Right atrium auricular region (tissue), 2 donors: ENCODE measurements at places on chromosomes 11 and 22.

DNA sequence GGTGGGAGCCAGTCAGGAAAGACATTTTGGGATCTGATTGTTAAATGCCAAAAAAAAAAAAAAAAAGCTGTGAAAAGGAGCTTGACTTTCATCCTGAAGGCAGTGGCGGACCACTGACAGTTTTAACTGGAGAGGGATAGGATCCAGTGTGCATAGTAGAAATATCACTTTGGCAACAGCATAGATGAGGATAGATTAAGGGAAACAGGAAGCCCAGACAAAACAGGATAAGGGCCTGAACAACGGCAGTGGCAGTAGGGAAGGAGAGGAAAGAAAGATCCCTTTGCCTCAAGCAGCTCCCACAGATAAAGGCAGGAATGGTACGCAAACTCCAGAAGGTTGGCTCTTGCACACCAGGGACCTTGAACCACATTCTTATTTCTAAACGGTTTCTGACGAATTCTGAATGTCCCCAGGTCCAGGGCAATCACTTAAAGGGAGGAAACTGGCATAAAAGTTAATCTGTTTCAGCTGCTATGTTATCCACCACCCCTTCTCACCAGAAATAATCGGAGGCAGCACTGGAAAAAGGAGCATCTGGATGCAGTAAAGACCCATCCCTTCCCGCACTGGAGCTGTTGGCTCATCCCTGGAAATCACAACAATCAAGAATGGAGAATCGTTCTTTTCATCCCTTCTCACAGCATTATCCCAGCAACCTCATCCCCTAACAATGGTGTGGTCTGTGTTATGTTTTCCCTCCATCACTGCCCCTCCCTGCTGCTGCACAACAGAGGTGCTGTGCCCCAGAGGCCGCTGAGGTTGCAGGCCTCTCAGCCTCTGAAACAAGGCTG is 99.1 kb downstream of the GAB2 start:
- no peak for DNase-seq

DNA sequence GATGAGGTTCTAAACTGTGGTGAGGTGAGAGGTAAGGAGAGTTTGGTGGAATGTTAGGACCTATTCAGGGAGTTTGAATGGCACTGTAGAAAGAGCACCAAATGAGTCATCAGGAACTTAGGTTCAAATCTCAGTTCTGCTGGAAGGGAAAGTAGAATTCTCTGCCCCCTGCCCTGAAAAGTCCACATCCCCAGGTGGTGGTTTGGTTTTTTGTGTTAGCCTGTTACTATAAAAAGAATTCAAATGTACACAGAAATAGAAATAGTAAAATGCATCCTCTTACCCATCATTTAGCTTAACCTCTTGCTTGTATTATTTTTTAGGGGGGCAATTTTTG is 20.2 kb downstream of the PPFIBP2 start:
- no peak for DNase-seq

DNA sequence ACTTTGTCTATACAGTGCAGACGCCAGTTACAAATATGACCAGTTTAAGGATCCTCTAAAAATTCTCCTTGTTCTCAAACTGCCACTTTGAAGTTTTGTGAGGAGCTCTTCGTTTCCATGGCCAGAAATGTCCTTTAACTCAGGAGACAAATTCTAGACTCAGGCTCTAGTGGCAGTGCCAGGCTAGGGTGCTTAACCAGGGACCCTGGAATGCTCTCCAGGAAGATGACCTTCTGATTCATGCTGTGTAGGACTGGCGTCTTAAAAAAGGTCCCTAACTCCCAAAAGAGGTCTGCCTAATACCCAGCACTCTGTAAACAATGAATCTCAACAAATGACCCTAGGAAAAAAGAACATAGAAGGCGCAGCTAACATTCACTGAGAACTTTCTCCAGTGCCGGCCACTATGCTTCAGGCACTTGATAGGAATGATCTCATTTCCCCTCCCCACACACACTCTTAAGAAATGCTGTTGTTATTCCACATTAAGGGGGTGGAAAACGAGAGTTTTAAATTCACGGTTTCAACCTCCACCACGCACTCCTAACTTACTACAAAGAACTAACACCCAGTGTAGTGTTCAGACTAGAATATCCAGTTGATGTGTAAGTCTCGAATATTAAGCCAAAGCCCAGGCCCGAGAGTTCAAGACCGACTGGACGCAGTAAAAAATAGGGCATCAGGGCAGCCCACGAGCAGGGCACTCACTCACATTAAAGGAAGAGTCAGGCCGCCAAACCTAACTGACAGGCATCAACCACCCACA is 747 bp downstream of the NXF1 start:
- DNase-seq, result peak; percentile 65

DNA sequence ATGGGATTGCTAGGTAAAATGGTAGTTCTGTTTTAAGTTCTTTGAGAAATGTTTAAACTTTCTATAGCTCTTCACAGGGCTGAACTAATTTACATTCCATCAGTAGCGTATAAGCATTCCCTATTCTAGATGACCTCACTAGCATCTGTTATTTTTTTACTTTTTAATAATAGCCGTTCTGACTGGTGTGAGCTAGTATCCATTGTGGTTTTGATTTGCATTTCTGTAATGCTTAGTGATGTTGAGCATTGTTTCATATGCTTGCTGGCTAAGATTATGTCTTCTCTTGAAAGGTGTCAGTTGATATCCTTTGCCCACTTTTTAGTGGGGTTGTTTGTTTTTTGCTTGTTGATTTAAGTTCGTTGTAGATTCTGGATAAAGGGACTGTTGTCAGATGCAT is 35.9 kb downstream of the MMP27 start:
- no peak for DNase-seq

GRCh38 chr22:37564111-37564711 is 3.9 kb downstream of the CDC42EP1 start:
- DNase-seq, result no peak

- no peak for DNase-seq
Measured at GRCh38 chr11:32435152-32435480, 223 bp downstream of the WT1 start.

DNA sequence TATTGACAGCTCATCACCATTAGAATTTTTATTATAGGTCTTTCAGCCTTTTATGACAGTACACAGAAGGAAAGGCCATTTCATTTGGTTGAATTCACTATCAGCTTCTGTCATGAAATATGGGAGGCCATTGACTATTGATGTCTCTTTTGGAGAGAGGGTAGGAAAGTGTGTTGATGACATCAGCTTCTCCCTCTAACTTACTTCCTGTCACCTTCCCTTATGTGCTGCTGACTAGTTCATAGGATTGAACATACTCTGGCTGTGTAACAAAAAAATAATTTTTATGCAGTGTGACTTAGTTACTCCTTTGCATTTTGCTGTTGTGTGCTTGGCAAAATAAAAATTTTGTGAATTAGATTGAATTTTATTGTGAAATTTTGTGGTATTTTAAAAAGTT is 769.2 kb downstream of the METTL15 start:
- no peak for DNase-seq

GRCh38 chr11:89540826-89541225 is 49.7 kb upstream of the NOX4 start:
- DNase-seq, result no peak

DNA sequence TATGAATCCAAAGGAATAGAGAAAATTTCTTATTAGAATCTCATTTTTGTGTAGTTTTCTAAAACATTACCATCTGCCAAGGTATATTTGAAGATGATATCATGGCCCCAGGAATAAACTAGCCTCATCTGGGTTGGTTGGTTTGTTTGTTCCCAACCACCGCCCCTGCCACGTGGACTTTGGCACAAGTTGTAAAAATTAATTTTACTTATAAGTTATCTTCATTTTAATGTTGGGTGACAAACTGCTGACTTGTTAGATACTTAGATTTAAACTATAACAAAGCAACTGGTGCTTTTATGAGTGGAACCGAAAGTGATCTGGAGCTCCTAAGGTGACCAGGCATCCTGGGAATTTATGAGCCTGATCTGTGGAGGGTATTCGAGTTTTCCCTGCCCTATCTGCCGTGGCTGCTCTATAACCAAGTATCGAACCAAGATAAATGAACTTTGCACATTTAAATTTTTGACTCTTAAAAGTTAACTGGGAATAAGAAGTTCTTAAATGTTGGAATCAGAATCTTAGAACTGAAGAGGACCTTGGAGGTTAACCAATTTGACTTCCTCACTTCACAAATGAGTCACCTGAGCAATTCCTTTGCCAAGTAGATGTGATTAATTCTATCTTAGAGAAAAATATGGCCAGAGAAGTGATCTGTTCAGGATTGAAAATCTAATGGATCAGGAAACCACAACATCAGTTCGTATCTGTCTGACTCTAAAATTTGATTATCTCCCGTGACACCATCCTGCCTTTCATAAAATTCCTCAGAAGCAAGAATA is 129.1 kb upstream of the ARHGAP42 start:
- no peak for DNase-seq

DNA sequence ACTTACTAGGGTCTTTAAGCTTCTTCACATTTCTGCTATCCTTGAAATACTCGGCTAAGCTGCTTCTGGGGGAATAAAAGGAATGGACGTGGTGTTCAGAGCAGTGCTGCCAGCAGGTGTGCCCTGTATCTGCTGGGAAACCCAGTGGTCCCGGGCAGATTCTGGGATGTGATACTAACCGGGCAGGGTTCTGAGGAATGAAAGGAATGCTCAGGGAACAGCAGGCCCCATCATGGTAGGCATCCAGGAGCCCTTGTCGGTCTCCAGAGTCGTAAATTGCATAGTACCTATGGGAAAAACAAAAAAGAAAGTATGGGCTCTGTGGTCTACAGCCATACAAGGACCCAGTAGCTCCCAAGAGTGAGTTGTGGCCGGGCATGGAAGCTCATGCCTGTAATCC is 4.5 kb upstream of the TMEM223 start:
- DNase-seq, result no peak

DNA sequence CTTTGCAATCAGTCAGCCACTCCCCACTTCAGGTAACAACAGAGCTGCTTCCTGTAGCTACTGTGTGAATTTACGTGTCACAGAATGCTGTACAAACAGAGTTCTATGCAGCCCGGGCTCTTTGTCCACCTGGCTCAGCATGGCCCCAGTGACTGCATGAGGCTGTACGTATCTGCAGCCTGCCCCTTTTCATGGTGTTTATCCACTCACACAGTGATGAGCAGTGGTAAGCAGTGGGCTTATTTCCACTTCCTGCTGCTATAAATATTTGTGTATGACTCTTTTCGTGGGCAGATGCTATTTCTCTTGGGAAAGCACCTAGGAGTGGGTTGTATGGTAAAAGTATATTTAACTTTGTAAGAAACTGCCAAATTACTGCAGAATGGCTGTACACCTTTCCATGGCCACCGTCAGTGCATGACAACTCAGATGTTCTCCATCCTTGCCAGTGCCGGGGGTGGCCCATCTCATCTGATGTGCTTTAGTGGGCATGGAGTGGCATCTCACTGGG is 43.3 kb downstream of the MYEOV start:
- peak; percentile 50 for DNase-seq

- no peak for DNase-seq
Measured at GRCh38 chr11:95279921-95280868, 49.2 kb upstream of the SESN3 start.

- no peak for DNase-seq
Measured at GRCh38 chr22:44805711-44806110, 53.3 kb downstream of the ARHGAP8 start.

GRCh38 chr22:49678842-49679170 is 148.9 kb downstream of the BRD1 start:
- DNase-seq, result no peak
